ENCODE measurements at places on chromosomes 1 and 21.

DNA sequence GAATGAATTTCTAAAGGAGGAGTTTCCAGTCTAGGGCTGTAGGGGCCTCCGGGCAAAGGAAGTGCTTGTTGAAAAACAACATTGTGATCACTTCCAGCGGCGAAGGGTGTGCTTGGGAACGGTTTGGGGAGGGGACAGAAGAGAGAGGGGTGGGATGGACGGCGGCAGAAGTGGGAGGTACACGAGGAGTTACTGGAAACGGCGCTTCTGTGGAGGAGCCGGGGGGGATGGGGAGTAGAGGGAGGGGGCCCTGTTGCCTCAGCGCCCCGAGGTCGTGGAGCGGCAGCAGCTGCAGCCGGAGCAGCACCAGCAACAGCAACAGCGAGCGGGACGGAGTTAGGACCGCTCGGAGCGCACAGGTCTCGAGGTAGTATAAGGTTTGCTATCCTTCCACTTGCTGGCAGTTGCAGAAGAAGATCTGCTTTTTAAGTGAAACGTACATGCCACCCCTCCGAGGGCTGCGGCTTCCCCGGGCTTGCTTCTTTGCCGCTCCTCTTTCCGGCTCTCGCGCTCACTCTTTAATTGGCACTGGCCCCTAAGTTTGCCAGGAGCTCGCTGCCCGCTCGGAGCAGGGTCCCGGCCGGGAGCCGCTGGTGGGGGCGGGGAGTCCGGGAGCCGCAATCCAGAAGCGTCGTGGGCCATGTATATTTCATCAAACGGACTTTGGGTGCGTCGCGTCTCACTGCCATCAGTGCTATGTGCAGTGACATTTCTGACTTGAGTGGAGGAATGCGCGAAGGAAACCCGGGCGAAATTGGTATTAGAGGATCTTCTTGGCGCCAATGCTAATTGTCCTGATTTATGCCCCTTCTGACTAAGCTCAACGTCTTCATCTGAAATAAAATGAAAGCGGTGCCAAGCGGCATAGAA, 771 bp upstream of the NTNG1 start:
- DNase-seq: no peak

- no peak for DNase-seq
These were observed 87.8 kb downstream of the GLUL start for GRCh38 chr1:182303778-182304177.

DNA sequence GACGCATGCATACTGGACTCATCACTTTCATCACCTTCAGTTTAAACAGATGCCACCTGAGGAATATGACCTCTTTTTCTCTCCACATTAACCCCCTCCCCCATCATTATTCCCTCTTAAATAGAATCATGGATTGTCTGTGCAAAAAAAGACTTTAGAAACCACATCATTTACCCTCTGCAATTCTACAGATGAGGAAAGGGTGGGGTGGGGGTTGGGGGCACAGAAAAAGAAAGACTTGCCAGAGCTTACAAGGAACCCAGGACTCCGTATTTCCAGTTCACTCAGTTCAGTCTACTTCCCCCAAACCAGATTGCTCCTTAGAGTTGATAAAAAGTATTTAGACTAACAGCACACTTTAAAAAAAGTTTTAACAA, 26.2 kb upstream of the NFIA start:
- no peak for DNase-seq

DNA sequence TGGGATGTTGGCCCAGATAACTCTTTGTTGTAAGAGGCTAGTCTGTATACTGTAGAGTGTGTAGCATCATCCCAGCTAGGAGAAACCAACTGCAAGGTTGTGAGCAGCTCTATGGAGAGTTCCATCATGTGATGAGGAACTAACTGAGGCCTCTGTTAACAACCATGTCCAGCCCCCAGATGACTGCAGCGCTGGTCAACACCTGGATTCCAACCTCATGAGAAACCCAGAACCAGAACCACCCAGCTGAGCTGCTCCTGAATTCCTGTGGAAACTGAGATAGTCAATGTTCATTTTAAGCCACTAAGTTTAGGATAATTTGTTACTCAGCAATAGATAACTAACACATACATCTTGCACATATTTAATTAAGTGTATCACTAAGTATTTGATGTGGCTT, 41.6 kb upstream of the SLC2A1 start:
- DNase-seq: no peak

- DNase-seq: no peak
These were observed 121.6 kb downstream of the NTMT2 start for GRCh38 chr1:170267317-170267716.

DNA sequence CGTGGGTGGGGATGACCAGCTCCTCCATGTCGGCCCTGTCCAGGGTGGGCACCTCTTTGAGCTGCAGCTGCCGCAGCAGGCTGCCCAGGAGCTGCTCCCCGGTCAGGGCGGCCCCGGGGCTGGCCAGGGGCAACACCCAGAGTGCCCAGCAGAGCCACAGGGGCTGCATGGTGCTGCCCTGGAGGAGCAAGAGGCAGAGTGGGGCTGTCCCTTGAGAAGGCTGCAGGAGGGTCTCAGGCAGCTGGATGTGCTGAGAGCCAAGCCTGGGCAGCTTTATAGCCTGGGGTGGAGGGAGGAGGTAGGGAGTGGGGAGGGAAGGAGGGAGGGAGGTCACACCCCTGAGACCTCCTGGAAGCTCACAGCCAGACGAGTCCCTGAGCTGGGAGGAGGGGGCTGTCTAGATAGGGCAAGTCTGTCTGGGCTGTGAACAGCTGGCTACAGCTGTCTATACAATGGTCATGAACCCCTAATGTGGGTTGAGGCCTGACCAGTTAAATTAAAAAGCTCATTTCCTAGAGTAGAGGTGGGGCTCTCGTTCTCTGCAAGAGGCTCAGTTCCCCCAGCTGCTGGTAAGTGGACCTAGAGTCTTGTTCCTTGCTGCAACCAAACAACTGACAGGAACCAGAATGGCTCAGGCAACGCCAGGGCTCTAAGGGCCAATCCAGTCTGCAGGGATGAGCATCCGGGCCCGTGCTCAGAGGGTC, at the start of gene LEFTY1:
Gene LEFTY1 (minus strand): TSS at position 249 of the 704 bp plus-strand sequence. CDS start 80 bp downstream, at position 169.
- DNase-seq: no peak

DNA sequence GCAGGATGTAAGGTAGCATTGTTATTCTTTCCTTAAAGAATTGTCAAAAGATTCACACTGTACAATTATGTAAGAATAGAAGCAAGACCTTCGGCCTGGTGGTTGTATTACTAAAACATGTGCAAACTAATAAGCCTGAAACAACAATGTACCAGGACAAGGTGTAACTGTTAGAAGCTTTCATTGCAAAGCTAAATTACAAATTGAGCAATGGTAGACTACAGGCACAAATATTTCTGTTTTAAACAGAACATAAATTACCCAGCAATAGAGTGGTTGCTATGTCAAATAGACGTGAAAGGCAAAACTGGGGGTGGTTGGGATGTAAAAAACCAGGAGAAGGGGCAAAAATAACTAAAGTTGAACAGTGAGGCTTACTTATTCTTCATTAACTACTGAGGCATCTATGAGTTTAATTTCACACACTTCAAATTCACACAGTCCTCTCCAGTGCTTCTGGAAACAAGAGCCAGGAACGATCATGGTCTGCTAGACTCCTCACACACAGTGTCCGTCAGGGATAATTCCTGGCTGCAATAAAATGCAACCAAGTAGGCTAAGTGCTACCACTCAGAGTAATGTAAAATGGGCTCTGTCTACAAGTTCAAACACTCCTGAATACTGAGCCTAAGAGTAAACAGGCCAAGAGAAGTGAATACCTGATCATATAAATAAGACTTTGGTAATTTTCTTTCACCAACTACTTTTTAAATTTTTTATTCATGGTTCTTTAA, 39.3 kb upstream of the C1orf198 start:
- DNase-seq: no peak

All from SHP77 (cell line).